ENCODE measurements at places on chromosomes 16 and 17. TPM values are rescaled to one million over a fixed set of nuclear protein-coding genes. Genes with fewer than 3 reads are reported as not detected.

Gene CIBAR2
- not detected for total RNA-seq

Gene PLXDC1
- 0.43 TPM for total RNA-seq

DNA sequence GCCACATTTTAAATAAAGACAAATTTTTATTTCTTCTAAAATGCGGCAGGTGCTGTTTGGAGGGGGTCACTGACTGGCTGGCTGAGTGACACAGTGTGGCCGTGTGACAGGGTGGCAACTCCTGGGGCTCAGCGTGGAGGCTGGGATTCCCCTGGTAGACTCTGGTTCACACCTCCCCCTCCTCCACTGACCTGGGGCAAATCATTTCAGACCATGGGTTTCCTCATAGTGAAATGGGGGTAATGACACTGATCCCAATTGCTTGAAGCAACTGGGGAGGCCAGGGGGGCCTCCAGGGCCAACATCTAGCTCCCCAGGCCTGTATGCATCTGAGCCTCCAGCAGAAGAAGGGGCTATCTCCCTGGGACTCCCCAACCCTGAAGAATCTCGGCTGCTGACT, 6.6 kb downstream of the HSD11B2 start:
- no peak for DNase-seq

DNA sequence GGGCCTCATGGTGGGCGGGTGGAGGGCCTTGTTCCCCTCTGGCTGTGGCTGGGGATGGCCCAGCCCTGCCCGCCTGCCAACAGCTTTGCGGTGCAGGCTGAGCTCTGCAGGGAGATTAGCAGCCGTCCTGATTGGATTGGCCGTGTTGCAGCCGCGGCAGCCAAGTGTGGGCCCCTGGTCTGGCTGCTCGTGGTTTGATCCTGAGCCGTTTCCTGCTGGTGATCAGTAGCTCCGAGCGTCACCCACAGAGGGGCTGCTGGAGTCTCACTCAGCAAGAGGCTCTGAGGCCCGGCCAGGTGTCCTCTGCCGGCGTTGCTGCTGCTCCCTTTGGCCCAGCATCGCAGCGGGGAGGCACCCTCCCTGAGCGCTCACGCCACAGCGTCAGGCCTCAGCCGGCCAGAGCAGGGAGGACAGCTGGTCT, 32.5 kb downstream of the BAIAP2 start:
- DNase-seq: no peak

- no peak for DNase-seq
Measured at GRCh38 chr17:1905190-1905913, 75.5 kb downstream of the RPA1 start.
